ENCODE measurements at places on chromosomes 1 and 21.

DNA sequence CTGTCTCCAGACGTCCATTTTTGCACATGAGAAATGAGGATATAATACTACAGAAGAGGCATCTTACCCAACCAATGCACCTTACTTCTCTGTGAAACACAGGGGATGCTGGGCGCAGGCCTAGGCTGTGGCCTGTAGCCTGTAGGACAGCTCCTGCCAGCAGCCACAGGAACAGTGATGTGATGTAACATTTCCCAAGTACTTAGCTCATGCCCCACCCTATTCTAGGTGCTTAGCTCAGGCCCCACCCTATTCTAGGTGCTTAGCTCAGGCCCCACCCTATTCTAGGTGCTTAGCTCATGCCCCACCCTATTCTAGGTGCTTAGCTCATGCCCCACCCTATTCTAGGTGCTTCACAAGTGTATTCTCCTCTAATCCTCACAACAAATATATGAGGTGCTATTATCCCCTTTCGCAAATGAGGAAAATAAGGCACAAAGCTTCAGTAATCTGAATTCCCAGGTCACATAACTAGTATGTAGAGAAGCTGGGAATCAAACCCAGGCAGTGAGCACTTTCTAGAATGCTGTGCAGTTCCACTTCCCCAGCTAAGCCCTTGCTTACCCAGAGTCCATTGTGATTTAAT is 4.6 kb upstream of the NAXE start:
- DNase-seq, result no peak

DNA sequence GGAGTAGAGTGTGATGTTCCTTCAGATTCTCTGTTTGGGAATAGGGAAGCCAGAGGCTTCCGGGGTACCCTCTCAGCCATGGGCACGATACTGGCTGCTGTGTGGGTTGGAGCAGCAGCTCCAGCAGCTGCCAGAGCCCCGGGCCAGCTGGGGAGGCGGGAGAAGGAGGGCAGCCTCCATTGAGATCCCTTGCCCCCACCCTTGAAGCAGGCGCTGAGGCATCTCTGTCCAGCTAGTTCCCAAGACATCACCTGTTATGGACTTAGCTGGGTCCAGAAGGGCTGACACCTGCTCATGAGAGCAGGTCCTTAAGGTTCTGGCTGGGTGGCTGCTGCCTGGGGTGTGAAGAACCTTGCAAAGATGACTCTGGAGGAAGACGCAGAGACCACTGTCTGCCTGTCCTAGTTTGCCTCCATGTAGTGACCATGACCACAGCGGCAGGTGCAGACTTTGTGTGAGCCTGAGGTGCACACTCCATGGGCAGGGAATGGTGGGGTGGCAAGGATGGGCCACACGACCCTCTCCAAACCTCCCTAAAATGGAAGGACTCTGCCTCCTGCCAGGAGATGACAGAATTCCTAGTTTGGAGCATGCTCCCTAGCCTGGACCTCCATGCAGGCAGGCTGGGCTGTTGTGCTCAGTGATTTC is 222.6 kb upstream of the C1orf174 start:
- no peak for DNase-seq

GRCh38 chr1:98176936-98177335 is 256.1 kb upstream of the DPYD start:
- no peak for DNase-seq

DNA sequence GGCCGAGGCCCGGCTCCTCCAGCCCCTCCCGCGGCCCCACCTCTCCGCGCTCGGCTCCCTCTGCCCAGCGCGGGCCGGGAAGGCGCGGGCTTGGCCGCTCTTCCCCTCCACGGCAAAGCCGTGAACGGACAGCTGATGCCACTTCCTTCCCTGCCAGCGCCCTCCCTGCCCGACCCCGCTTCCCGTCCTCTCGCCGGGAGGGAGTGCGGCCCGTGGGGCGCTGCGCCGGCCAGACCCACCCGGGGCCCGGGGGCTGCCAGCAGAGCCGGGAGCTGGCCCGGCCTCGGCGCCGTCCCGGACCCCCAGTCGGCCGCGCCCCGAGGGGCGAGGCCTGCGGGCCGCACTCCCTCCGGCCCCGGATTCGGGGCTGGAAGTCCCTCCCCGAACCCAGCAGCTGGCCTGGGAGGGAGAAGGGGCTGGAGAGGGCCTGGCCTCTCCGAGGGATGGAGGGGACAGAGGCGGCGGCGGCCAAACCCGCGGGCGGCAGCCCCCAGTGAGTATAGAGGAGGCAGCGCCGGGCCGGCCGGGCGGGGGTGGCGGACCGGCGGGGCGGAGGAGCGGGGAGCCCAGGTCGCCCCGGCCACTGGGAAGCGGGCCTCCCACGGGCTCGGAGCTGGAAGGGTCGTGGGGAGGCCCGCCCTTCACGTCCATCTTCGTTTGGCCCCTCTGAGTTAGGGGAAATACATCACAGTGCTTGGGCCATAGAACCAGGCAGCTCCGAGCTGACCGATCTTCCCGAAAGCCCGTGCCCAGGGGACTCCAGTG is at the start of gene KIAA1614:
Gene KIAA1614, plus strand, starts transcription at position 97 of the 765 bp plus-strand sequence. Its CDS starts 347 bp downstream, at position 444.
- no peak for DNase-seq

DNA sequence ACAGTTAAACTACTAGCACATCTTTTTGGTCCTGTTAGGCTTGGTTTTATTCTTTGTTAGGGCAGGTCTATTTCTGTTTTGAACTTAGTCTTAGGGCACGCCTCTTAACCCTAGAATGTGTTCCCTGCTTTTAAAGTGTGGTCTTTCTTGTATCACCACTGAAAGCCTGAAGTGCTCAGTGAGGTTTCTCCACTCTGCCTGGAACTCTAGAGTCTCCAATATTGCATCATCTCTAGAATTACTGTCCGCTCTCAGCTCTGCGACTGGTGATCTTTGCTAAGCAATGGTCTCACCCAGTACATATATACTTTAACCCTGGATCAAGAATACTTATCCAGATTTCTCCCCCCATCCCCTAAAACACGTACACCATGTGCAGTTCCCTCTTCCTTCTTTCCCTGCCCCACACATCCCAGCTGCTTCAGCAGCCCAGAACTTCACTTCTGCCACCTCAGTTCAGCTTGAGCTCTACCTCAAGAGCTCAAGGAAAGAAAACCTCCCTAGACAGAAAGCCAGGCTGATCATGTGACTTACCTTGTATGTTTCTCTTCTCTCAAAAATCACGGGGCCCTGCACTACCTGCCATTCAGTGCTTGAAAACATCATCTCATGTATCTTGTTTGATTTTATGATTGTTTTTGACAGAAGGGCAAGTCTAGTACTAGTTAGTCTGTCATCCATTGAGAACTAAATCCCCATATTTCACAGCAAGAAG is 59.9 kb downstream of the TENT5C start:
- DNase-seq, result no peak

- DNase-seq, result no peak
Observed at GRCh38 chr1:236063919-236064673, 794 bp downstream of the NID1 start.

GRCh38 chr1:59178339-59179187 is 118.3 kb upstream of the FGGY start:
- DNase-seq, result no peak

DNA sequence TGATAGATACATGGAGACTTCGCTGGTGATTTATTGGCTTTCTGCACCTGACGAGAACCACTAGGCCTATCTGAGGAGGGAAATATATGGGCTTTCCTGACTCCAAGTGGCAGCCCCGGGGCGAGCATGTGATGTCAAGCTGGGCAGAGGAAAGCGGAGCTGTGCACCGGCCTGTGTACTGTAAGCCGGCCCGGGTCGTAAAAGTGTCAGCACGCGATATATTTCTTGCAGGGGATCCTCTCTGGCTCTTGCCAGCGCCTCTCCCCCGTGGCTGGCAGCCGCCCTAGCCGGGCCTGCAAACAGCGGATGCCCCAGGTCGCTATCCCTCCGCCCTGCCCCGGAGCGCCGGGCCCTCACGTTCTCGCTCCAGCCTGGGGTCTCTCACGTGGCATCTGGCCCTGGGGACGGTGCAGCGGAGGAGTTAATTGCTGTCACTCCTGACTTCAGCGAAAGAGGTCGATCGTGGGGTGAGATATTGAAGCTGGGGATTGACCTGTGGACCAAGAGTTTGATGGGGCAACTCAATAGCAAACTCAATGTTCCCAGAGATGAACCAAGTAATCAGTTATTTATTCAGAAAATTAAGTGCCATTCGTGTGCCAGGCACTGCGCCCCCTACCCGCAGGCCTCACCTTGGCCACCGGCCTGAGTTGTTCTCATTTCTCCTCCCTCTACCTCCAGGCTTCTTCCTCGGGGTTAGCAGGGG is 41.0 kb upstream of the HAO2 start:
- DNase-seq, result no peak

DNA sequence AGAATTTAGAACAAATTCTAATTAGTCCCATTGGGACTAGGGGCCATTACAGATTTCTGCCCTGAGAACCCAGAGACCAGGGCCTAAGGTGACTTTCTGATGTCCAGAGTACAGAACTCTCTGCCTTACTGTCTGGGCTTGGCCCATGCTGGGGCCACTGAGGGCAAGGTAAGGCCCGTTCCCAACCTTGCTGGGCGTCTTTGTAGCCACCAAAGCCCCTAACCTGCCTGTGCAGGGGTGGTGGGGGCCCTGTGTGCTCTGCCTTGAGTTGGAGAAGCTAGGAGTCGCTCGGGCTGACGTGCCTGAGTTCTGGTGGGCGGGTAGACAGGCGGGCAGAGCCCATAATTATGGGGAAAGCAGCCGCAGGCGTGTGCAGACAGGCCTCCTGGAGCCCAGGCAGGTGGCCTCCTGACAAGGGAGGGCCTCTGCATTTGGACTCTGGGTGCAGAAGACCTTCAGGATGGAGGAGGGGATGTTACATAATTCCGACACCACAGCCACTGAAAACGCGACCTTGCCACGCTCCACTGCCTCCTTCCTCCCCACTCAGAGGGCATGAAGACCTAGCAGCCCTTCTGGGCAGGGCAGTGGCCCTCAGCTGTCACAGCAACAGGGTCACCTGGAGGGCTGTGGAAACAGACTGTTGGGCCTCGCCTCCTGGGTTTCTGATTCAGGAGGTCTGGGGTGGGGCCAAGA is 239.9 kb upstream of the TMEM51 start:
- no peak for DNase-seq

GRCh38 chr1:109677459-109677858 is 9.6 kb downstream of the GSTM2 start:
- DNase-seq, result no peak

DNA sequence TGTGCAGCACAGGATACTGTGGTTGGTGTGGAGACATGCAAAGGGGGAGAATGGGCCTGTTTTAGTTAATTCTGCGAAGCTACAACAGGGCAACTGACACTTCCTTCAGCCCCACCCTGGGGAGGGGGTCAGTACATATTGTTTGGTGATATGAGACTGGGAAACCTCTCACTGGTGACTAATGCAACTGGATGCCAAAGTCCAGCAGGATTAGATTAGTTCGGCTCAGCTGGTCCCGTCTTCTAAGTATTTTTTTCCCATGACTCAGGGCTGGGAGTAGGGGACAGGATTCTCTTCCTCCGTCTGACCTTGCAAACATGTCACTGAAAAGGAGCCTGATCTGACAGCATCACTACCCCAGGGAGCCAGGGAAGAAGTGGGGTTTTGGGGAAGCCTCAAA is 43.0 kb downstream of the PLXNA2 start:
- DNase-seq, result peak; percentile 77

DNA sequence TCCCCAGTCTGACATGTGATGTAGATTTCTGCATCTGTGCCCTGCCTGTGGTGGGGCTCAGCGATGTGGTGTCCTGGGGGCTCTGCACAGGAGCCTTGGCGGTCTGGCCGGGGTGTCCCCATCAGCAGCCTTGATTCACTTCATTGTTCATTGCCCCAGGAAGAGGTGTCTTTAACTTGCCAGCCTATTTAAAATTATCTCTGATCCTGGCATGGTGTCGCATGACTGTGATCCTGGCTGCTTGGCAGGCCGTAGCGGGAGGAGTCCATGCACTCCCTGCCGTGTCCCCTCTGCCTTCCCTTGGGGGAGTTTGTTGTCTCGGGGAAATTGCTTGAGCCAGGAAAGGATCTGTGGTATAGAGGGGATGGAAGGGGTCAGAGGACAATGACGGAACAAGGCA is 59.9 kb downstream of the TRIM11 start:
- DNase-seq, result no peak

- DNase-seq, result no peak
Observed at GRCh38 chr1:201774224-201774982, 54.6 kb upstream of the IPO9 start.

DNA sequence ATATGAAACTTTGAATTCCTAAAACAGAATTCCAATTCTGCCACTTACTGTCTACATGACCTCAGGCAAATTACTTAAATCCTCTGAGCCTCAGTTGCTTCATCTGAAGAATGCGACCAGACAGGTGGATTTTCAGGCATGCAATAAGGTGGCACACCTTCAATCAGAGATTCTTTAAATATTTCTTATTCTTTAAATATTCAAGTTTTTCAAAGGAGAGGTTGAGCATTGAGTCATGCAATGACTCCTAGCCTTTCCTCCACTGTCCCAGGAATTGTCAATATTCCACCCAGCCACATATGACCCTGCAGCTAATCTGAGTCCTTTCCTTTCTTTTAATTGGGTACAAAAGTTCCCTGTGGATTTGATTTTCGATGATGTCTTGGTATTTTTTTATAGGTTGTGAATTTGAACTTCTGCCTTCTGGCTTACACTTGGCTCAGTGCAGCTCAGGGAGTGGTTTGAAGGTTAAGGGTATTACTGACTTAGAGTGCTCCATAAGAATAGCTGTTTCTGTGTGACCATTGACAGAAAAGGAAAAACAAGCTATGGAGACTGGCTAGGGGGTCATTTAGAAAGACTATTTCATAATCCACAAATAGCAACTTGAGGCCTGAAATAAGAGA is 52.2 kb upstream of the PRDX6 start:
- no peak for DNase-seq

GRCh38 chr1:199684686-199685273 is 342.7 kb upstream of the NR5A2 start:
- DNase-seq, result no peak

DNA sequence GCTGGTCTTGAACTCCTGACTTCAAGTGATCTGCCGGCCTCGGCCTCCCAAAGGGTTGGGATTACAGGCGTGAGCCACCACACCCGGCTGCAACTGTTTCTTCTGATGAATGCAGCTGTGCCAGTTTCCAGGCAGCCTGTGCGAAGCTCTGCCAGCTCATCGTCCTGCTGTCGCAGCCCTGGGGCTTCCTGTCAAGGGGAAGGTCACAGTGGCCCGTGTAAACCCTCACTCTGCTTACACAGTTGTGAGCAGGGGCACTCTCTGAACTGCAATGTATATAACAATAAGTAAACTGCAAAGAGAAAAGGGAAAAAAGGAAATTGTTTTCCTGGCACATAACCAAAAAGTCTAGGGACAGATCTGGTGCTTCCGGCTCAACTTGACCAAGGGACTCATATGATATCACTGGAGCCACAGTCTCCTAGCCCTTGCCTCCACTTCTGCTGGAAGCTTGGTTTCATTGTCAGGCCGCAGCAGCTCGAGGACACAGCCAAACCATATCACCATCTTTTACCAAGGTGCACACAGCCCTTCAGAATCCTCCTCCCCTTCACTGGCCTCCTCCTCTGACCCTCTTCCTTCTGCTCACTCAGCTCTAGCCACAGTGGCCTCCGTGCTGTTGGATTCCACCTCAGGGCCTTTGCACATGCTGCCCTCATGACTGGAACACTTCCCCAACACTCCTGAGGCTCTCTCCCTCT is 22.8 kb upstream of the LBR start:
- no peak for DNase-seq

- DNase-seq, result no peak
Observed at GRCh38 chr1:172818841-172819527, 160.1 kb downstream of the FASLG start.

Data from AG04449 (cell line).